Central memory CD8-positive, alpha-beta T cell (primary cell): ENCODE measurements at places on chromosomes 5 and 9.

DNA sequence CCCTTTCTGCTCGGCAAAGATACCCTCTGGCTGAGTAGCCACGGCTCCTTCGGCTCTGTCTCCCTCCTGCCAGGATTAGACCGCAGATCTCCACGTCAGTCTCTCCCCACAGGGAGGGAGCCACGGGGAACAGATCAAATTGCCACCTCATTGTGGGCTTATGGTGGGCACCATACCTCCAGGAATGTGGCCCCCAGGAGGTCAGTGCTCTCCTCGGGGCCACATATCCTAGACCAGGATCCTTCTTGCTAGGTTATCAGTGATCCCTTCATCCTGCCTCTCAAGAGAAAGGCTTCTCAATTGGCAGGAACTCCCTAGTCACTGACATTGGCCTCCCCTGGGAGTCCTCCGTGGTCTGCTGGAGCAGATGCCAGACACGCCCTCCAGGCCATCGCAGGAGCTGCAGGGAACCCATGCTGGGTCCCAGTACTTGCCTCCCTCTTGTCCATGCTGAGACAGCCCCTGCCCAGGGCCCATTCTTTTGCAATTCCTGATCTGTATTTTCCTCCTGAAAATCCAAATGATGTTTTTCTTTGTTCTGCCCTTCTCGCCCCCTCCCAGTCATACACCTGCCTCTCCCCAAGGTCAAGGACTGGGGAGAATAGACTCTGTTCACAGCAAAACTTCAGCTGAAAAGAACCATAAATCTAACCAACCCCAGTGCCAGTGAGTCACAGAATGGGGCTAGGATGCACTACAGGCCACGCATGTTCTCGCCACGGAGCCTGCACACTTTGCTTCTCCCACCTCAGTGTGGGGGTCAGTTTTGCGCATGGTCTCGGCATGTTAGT, 31.6 kb upstream of the ENHO start:
- DNase-seq: no peak

GRCh38 chr9:118596374-118597015, 772.7 kb downstream of the BRINP1 start:
- DNase-seq: no peak

DNA sequence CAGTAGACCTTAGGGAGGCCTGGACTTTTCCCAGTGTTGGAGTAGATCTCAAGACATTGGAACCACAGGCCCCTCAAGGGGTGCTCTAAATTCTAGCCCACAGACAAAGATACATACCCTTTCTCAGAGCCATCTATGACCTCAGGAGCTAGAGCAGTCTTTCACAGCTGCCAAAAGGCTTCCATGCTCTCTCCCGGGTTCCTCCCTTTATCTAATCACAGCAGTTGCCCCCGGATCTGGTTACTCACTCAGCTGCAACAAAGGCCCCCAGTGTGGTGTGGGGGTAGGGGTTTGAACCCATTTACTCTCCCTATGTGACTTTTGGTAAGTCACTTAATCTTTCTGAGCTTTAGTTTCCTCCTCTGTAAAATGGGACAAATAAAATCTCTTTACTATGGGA, 27.0 kb downstream of the POU4F3 start:
- DNase-seq: no peak

DNA sequence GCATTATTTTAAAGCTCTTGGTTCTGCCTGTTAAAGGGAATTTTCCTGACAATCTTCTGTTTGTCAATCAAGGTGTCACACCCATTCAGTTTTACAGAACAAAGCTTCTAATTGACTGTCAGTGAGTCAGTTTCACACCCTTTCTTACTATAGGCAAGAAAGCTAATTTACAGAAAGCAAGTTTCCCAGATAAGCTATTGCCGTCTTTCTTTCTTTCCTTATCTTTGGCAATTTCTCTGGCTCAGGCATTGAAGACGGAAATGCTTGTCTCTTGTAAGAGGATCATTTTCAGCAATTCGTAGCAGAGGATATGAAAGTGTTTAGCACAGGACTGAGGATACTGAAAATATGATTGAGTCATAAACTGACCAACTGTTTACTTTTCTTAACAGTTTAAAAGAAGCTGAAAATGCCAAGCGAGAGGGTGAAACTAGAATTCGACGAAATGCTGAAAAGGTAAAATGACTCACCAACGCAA, 27.0 kb downstream of the SPINK5 start:
- no peak for DNase-seq

DNA sequence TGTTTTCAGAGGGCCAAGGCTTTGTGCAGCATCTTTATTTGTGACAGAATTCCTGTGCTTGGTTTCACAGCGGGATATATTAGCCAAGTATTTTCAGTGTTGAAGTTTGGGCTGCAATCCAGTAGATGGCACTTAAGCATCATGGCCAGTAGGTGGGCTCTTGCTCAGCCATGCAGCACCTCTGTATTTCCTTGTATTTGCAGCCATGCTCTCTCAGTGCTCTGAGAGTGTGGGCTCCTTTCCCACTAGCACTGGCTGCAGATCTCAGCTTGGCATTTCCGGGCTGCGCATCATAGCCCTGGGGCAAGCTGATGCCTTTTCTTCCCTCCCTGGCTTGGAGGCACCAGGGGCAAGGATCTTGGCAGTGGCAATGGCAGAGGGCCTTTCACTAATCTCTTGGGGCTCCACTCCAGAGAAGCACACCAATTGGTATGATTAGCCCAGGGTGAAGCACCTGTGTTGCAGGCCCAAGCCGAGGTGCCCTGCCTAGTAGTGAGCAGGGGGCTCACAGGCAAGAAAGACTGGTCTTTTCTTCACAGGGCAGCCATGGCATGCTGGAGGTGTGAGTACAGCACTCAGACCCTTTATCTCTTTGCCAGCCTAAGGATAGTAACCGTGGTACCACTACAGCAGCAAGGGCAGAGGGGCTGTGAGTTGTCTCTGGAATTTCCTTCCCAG, 48.3 kb downstream of the SLCO6A1 start:
- DNase-seq: no peak

GRCh38 chr5:130136300-130136699, 232.0 kb downstream of the CHSY3 start:
- DNase-seq: no peak

GRCh38 chr5:174120401-174121005, 75.0 kb downstream of the NSG2 start:
- DNase-seq: no peak

GRCh38 chr9:83346655-83347420, 191.4 kb downstream of the FRMD3 start:
- no peak for DNase-seq

DNA sequence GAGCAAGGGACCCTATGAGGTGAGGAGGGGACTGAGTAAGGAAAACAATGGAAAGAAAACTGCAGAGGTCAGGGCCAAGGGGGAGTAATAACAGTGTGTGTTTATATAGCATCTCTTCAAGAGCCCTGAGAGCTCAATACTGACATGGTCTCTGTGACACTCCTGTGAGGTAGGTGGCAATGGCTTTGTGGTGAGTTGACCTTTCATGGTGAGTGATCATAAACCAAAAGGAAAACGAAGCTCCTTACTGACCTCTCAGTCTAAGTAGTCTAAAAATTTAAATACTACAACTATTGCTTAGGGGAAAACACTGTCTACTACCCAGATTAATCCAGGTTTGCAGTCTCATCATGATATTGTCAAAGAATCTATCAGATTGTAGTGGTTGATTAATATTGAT, 130.9 kb downstream of the SNCAIP start:
- no peak for DNase-seq

- no peak for DNase-seq
These were observed 37.6 kb downstream of the STC2 start for GRCh38 chr5:173290477-173291131.

- no peak for DNase-seq
These were observed 34.3 kb downstream of the DNAH5 start for GRCh38 chr5:13910201-13910600.

- no peak for DNase-seq
These were observed 693.8 kb downstream of the NR2F1-AS1 start for GRCh38 chr5:92887254-92887653.

GRCh38 chr9:35308316-35308715, 146.5 kb downstream of the UNC13B start:
- no peak for DNase-seq

DNA sequence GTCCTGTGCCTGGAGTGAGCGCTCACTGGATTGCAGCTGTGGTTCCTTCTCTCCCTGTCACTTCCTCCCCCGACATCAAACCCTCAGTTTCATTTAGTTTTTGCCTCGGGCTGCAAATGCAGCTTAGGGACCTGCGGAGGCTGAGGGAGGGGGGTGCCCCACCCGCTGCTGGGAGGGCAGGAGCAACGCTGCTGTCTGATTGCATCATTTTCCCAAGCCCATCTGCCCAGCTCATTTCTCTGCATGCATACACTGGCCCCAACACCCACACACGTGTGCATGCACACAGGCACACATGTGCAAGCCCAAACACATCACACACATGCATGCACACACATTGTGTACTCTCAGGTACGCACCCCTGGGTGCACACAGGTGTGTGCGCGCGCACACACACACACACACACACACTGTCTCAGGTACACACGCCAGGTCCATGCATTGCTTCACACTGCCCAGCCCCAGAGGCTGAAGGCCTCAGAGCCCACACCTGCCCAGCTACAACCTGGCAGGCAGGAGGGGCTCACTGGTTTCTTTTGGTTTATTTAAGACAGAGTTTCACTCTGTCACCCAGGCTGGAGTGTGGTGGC, 3.4 kb downstream of the ASS1 start:
- DNase-seq: no peak

GRCh38 chr9:126413391-126414068, 86.9 kb downstream of the MVB12B start:
- no peak for DNase-seq
